CD4-positive, alpha-beta T cell treated with Interleukin-4 for 1 hour (primary cell): ENCODE measurements at places on chromosomes 6 and 20.

DNA sequence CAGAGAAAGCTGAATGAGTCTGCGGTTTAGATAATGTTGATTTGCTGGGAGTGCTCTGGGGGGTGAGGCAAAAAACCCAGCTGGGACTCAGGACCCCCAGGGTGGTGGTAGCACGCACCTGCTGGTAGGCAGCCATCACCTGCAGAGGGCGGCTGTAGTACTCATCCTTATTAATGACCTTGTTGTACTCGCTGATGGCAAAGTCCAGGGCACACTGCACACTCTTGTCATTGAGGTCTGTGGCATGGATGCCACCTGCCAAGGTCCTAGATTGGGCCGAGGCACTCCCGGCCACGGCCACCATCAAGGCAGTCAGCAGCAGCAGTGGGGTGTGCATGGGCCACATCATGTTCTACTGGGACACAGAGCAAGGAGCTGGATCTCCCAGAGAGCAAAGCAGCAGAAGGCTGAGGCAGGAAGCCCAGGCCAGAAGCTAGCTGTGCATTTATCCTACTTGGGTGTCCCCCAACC, at the start of gene CST5:
Gene CST5, minus strand, starts transcription at position 421 of the 471 bp plus-strand sequence. Its CDS starts 72 bp downstream, at position 349.
- DNase-seq = no peak

DNA sequence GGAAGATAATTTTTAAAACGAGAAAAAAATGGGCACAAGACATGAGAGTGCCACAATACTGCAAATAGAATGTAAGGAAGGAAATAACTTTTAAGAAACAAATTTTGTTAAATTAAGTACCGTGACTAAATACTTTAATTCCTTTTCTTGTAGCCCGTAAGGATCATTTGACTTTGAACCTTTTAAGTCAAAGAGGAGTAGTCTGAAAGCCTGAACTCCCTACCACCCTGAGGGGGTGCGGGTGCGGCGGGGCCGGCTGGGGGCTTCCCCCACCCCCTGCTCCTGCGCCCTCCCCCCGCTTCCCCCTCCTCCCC, 231 bp upstream of the PHACTR2 start:
- no peak for DNase-seq

DNA sequence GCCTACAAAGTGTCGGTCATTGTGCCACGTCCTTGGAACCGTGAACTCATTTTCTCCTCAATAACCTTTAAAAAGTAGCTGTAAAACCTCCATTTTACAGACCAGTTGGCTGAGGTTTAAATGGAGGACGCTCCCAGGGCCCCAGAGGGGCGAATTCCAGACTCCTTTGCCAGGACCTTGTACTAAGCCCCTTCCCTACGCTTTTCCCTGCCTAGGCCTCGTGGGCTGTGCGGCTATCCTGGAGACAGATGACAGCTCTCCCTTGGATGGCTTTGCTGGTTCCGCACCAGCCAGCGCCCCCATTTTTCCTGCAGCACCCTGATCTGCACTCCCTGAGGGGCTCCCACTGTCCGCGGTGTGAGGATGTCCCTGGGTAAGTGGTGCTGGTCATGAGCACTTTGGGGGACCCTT, 12.1 kb upstream of the SNHG17 start:
- no peak for DNase-seq

DNA sequence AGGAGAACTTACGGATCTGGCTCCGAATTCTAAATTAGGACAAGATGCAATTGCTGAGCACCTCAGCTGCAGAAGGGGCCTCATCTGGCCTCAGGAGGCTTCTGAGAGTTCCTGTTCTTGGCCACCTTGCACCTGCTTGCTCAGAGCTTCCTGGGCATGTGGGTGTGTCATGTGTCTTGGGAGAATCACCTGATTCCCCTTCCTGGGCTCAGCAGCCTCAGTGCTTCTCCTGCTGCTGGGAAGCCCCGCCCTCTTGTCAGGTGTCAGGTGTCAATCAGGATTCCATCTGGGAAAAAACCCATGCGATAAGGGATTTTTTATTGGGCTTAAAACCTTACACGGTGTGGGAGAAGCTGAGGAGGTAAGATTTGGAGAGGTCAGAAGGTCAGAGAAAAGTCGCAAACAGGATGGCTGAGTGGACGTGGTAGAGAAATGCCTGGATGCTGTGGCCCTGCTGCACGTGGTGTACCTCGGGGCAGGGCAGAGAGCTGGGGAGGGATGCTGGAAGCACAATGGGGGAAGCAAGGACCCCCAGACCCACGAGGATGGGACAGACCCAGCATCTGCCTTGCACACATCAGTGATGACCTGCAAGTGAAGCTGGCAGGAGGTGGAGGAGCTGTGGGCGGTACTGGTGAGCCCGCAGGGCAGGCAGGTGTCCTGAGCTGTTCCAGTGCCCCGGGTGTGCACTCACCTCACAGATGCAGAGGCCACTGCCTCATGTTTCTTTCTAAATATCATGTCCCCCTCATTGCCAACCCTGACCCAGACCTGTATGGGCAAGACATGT, 170.8 kb downstream of the CDH4 start:
- DNase-seq = no peak

GRCh38 chr6:40054602-40055001, 120.3 kb upstream of the MOCS1 start:
- no peak for DNase-seq

- DNase-seq = no peak
Measured at GRCh38 chr6:134520181-134521115, 202.5 kb upstream of the SGK1 start.

DNA sequence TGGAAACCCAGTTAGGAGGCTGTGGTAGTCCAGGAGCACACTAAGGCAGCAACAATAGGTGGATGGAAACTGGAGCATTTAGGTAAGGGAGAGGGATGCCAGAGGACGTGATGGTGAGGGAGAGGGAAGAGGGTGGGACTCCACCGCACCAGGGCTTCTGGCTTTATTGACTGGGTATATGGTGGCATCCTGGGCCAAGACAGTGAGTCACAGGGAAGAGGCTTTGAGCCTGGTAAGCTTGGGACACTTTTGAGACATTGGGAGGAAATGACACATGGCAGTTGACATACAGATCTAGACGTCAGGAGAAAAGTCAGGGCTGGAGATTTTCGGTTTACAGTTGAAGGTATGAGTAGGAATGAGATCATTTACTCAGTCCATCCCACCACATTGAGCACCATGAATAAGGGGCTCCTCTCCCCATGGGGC, 14.9 kb downstream of the NT5E start:
- DNase-seq = peak; percentile 22

- no peak for DNase-seq
Measured at GRCh38 chr6:116528133-116528532, 16.7 kb downstream of the CALHM5 start.

- DNase-seq = no peak
Measured at GRCh38 chr6:93304505-93304904, 114.9 kb downstream of the EPHA7 start.

- DNase-seq = no peak
Measured at GRCh38 chr6:143581835-143582480, 70.4 kb upstream of the FUCA2 start.

- no peak for DNase-seq
Measured at GRCh38 chr6:162907876-162908481, 180.2 kb downstream of the PACRG start.

GRCh38 chr6:22828179-22829062, 259.1 kb downstream of the HDGFL1 start:
- DNase-seq = no peak

- DNase-seq = peak; percentile 34
Measured at GRCh38 chr6:114997813-114998292, 655.0 kb upstream of the HS3ST5 start.
